ENCODE measurements at places on chromosomes 7 and 10.

DNA sequence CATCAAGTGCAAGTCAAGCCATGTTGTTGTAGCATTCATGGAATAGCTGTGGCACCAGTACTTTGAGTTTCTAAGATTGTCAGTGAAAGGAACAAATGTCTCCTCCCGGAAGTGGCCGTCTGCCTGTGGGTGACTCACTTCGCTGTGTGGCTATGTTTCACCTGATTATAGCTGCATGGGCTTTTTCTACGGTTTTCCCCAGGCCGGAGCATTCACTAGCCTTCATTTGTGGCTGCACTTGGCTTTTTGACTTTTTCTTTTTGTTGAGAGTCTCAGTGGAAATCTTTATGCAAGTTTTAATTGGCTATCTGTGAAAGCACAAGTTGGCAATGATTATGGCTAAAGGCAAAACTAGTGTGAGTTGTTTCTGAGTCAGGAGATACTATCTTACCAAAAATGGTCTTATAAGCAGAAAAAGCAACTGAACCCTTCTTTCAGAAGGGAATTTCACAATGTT lies 35.0 kb downstream of the SRI start:
- no peak for DNase-seq

DNA sequence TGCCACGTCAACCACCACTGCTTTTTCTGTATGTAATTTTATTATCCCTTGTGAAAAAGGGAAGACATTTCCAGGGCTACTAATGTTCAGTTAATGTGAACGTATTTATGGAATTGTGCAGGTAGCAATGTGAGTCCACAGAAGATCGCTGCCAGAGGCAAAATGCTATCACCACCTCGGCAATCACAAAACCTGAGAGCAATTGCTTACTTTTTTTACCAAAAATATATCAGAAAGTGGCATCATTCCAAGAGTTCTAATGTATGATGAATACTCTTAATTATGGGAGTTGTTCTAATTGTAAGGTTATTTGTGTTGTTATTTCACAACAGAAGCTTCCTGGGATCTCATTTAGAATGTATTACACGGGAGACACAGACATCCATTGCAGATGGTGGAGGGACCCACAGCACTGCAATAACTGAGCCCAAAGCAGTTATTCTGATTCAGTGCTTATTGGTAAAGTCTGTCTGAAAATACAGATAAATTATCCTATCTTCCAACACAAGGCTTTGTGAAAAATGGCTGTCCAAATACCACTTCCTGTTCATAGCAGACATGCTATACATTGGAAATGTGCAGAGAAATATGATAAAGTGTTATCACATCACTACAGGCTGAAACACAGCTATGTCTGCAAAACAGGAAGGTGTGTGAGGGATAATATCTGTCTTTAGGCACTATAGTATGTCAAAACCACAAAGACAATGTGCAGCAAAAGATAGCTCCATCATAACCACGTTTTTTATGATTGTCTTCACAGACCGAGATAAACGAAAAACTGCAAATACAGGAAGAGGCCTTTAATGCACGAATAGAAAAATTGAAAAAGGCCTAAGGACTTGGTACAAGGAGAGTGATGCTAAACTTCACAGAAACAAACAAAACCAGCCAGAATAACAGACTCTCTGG lies 102.7 kb downstream of the CABCOCO1 start:
- no peak for DNase-seq

GRCh38 chr7:101817471-101818286 lies at the start of gene CUX1:
Gene CUX1 (plus strand): TSS chr7:101817626. CDS start chr7:101817640, 14 bp downstream.
- no peak for DNase-seq

DNA sequence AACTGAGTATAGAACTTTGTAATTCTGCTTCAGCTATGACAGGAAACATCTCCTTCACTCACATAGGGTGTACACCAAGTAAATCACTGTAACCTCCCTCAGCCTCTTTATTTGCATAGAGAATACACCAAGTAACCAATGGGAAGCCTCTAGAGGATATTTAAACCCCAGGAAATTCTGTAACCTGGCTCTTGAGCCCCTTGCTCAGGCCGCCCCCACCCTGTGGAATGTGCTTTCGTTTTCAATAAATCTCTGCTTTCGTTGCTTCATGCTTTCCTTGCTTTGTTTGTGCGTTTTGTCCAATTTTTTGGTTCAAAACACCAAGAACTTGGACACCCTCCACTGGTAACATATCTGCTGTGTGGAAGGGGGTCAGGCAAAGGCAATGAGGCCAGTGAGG lies 60.2 kb downstream of the CLRN3 start:
- DNase-seq, result no peak
